ENCODE measurements at places on chromosomes 6 and 20.

GRCh38 chr20:44196271-44196670 is 9.3 kb upstream of the JPH2 start:
- DNase-seq, result no peak

DNA sequence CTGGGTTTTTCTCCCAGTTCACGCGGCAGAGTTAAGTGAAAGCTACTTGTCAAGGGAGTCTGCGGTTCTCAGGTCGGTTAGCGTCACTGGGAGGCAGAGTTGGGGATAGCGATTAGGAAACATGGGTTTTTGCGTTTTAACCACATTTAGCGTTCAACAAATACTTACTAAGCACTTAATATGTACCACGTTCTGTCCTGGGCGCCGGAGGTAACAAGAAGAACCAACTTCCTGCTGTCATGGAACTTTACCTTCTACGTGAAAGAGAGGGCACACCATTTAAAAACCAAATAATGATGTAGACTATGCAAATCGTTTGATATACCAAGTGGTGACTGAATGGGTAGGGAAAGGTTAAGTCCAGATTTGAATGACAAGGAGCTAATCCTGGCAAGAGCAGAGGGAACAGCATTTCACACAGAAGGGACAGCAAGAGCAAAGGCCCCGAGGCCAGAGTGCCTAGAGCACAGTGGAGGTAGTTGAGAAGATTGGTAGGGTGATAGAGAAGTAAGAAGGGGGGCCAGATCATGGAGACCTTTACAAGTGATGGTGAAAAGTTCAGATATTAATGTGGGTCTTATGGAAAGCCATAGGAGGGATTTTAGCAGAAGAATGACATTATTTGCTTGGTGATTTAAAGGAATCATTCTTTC is 744 bp downstream of the RIOK1 start:
- no peak for DNase-seq

- peak; percentile 22 for DNase-seq
Measured at GRCh38 chr6:33018904-33019303, 9.5 kb upstream of the HLA-DOA start.

DNA sequence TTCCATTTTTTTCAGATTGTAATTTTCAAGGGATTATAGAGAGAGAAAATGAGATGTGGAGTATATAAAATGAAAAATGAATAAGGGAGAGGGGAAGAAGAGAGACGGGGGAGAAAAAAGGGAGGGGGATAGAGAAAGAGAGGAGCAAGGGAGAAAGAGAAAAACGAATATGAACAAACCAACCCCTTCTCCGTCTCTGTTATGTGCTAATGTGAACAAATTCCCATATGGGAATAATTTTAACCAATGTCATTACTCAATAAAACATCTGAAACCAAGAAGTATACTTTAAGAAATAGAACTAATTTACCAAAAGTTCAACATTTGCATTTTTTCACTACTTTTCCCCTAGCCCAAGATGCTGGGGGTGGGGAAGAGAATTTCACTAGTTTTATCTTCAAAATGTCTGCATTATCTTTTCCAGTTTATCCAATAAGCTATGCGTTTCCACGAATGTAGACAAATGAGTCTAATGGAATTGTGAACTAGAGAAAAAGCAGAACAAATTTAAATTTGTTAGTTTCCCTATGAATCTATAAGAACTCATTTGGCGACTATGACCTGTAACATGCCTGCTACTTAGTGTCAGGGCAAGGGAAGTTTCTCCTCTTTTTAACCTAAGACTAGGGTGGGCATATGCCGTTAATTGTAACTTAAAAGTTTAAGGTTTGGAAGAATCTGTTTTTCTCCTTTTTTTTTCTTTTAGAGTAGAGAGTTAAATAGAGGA is 286.3 kb downstream of the BTBD9 start:
- no peak for DNase-seq

GRCh38 chr6:42404484-42404883 is 47.2 kb downstream of the TRERF1 start:
- DNase-seq, result no peak

GRCh38 chr6:143698759-143699429 is 21.1 kb downstream of the PHACTR2 start:
- no peak for DNase-seq

DNA sequence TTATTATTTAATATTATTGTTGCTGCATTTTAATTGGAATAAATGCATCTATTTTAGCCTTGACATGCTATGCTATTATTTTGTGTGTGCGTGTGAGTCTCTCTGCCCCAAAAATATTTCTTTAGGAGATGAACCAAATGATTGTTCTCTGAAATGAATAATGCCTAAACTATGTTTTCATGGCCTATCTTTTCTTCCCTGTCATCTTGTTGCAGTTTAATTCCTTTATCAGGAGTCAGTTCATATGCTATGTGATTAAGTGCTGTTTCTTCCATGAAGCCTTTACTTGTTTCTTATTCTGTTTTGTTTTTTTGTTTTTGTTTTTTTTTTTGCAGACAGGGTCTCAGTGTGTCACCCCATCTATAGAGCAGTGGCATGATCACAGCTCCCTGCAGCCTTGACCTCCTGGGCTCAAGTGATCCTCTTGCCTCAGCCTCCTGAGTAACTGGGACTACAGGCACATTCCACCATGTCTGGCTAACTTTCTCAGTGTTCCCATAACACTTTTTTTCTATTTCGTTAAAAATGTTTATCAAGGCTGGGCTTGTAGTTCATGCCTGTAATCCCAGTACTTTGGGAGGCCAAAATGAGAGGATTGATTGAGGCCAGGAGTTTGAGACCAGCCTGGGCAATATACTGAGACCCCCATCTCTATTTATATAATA is 25.7 kb downstream of the TPX2 start:
- DNase-seq, result no peak

- DNase-seq, result no peak
Measured at GRCh38 chr6:135993361-135993760, 141.9 kb downstream of the PDE7B start.

GRCh38 chr6:17115251-17116116 is 13.6 kb downstream of the STMND1 start:
- DNase-seq, result no peak

DNA sequence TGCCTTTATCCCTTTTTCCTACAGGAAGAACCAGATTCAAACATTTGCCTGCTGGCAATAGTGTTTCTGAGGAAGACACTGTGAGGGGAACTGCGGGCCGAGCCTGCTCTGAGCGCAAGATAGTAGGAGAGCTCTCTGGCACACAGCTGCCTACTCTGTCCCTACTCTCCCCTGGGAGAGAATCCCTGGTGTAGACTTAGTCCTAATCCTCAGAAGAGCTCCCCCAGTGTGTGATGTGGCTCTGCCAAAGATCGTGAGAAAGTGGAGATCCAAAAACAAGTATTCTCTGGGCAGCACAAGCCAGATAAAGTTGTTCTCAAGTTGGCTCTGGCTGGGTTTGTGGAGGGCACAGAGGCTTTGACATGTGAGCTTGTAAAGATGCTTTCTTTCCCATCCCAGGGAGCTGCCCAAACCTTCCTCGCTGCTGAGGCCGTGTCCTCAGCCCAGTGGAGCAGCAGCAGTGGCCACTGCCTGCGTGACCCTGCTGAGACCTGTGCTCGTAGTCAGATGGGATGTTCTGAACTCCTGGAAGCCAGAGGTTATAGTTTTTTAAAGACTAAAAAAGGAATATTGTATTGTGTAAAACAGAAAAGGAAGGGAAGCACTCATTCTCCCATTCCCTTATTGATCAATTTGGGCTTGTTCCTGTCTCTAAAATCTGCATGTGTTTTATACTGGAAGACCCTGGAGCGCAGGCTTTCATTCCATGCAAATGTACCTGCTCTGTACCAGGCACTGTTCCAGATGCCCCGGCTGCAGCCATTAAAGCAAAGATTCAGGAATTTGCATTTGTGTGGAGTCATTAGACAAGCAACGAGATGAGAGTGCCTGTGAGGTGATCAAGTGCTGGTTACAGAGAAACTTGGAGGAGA is 30.7 kb downstream of the PNLDC1 start:
- DNase-seq, result no peak

DNA sequence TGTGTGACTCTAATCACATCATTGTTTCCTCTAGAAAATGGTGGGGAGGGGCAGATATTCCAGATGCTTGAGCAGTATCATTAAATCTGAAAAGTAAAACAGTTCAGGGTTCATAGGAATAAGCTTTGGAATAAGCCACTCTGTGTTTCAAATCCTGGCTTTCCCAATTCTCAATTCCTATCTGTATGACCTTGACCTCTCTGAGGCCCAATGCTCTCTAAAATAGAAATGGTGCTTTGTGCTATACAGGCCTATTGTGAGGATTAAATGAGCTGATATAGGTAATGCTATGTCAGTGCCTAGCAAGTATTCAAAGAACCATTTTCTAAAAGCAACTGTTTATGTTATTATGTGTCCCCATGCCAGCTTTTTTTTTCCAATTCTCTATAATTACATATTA is 209.0 kb upstream of the PRSS16 start:
- no peak for DNase-seq

GRCh38 chr20:8474027-8474668 is 342.1 kb downstream of the PLCB1 start:
- DNase-seq, result no peak

DNA sequence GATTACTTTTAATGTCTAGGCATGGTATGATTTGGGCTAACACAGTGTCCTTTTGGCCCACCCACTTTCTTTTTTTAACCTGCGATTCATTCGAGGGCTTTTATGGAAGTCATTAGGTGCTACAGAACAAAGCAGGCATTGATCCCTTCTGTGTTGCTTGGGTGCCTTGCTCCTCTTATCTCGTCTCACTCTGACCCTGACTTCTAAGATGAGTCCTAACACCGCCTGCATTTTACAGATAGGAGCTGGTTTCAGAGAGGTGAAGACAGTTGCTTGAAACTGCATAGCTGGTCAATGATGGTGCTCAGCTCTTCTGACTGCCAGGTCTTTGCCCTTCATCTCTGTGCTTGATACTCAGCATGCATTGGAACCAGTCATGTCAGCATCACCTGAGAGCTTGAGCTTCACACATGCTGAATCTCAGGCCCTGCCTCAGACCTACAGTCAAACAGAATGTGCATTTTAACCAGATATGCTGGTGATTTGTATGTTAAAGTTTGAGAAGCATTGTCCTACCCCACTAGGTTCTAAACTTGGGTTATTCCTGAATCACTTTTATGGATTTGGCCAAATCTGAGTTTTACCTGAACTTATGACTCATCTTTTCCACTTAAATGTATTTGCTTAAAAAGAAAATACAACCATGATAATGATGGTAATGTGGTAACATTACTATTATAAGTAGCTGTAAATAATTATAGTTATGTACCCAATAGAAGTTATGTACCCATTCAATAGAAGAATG is 142.3 kb downstream of the PLCB4 start:
- DNase-seq, result no peak

DNA sequence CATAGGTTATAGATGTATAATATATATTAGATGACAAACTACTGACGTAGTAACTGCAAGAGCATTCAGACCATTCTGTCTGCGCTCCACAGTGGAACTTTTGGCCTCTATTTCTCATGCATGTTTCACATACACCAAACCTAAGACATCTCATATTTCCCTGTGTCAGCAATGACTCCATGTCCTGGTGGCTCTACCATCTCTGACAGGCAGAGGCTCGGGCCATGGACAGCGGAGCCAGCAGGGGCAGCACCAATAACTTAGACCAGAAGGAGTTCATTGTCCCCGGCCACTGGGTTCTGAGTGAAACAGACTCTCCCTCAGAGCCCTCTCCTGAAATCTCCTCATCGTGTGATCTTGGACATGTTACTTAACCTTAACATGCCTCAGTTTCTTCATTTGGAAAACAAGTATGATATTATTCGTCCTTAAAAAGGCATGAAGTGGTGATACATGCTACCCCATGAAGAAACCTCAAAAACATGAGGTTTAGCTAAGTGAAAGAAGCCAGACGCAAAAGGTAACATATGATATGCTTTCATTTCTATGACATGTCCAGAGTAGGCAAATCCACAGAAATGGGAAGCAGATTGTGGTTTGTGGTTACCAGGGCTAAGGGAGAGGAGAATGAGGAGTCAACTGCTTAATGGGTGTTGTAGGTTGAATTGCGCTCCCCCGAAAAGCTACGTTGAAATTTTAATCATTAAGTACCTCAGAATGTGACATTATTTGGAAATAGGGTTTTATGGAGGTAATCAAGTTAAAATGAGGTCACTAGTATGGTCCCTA is 564.0 kb upstream of the JARID2 start:
- DNase-seq, result no peak

- no peak for DNase-seq
Measured at GRCh38 chr6:160837146-160837545, 135.1 kb downstream of the PLG start.

GRCh38 chr20:51481341-51481914 is 61.1 kb downstream of the NFATC2 start:
- peak; percentile 25 for DNase-seq

DNA sequence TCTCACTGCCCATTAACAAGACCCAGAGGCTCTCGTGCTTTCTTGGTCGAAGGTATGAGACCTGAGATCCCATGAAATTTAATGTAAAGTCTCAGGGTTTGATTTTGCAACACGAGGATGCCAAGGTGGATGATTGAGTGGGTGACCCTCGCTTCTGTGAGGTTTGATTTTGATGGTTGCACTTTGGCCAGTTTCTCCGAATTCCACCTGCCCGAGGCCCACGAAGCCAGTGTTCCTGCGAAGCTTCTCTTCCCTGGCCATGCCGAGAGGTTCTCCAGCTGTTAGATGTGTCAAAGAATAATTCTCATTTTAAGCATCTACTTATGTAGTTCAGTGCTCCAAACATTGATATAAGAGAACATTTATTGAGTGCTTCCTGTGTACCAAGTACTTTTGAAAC is at the start of gene KIF25:
Gene KIF25, plus strand, starts transcription at position 30 of the 400 bp plus-strand sequence. CDS start 31,915 bp downstream, outside the sequence.
- no peak for DNase-seq

- no peak for DNase-seq
Measured at GRCh38 chr6:34508425-34508824, 42.5 kb downstream of the PACSIN1 start.

- no peak for DNase-seq
Measured at GRCh38 chr6:10951675-10952282, 64.9 kb downstream of the SYCP2L start.

- no peak for DNase-seq
Measured at GRCh38 chr6:33641144-33641543, 20.0 kb downstream of the ITPR3 start.

GRCh38 chr6:18389479-18389878 is 2.3 kb downstream of the RNF144B start:
- DNase-seq, result no peak

DNA sequence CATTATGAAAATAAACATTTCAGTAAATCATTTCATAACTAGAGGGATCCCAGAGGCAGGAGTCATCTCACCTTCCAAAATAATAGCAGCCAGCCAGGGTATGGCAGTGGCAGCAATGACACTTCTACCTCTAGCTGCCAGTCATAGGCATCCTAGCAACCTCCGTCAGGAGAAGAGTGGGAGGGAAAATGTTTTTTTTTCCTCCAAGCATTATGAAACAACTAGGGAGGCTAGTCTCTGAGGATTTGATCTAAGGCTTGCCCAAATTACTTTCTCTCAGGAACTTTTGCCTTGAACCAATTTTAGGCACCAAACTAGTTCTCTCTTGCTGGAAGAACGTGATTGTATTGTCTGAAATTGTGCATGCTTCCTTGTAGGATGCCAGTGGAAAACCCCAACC is 208.7 kb upstream of the PREP start:
- no peak for DNase-seq

Data from stimulated activated CD4-positive, alpha-beta T cell treated with anti-CD3 and anti-CD28 coated beads, Interleukin-15, amount 100 ng/mL, for 1 hour (primary cell).